ENCODE measurements at places on chromosomes 13 and 19.
A peak's percentile ranks its signal among the peaks of the same experiment; 100 is the strongest.

GRCh38 chr19:43444531-43445287, 20.7 kb downstream of the LYPD3 start:
- no peak for DNase-seq

DNA sequence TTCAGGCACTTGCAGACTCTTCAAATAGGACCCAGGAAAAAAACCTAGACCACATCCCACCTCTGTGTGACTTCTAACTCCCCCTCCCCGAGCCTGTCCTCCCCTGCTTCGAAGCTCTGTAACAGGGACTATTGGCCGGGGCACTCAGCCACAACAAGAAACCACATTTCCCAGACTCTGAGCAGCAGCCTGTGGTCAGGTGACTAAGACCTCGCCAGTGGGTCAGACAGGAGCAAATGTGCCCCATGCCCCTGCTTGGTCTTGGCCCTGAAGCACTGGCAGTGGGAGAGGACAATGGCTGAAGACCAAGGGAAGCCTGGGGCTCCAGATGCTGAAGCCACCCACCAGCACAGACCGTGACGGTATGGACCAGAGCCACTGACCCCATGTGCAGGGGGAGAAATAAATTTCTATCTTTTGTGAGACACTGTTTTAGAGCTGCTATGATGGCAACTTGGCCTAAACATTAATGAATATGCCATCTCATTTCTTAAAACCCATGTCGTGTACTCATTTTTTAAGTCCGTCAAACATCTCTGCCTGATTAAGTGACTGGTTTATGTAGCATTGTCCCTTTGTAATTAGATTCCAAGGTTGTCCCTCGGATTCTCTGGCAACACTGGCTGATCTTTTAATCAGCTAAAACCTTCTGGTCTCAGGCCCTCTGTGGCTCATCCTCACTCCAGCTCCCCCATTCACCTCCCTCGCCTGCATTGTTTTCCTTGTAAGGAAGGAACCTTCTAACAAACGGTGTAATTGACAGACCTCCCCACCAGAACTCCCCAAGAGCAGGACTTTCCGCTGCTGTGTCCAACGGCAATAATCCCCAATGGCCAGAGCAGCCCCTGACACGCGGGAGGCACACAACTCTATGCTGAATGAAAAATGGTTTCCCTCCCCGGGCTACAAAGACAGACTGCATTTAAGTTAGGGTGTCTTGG, 98.4 kb downstream of the STK24 start:
- peak; percentile 62 for DNase-seq

GRCh38 chr19:55670280-55671053, 4.6 kb upstream of the EPN1 start:
- DNase-seq: peak; percentile 49

DNA sequence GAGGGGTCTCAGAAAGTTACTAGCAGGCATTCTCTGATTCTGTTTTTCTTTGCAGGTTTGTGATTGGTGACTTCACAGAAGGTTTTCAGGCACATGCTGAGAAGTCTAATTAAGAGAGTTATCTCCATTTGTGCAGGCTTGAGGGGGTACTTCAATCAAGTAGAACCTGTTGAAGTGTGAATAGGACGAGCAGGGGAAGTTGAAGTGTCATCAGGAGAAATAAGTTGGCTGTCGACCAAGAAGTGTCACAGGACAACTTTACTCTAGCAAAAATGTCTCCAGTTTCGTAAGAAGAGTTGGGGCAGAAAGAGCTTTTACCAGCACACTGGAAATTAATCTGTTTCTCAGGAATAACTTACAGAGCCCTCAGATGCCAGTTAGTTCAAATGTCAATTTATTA, 576.5 kb upstream of the SLITRK5 start:
- DNase-seq: no peak

DNA sequence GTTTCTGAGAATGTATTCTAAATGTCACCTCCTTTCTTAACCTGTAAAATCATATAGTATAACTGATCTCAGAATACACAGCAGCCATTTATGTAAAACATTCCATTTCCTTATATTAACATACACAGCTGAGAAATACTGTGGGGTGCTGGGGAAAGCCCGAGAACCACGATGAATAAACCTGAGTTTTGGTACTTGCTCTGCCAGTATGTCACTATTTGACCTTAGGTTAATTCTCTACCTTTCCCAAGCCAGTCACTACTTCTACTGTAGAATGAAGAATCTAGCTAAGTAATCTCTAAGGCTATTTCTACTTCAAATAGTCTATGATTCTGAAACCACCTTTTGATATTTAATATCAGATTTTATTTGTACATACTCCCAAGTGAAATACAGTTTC, 173.7 kb downstream of the TBC1D4 start:
- no peak for DNase-seq

DNA sequence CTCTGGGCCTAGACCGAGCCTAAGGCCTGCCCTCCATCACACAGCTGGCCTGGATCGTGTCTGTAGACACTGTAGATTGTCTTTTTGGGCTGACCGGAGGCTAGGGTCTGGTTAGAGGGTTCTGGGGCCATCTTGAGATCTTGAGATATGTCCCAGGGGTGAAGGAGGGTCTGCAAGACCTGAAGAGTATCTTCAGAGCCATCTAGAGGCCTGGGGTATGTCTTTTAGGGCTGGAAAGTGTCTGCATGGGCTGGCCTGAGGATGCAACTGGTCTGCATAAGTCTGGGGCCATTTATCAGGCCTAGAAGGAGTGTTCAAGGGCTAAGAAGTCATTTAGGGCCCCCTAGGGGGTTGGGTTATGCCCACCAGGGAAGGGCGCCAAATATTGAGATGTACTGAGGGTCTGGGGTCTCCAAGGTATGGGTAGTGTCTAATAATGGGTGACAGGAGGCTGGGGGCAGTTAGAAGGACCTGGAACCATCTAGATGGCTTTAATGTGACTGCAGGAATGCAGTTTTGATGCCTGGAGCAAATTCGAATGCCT, 555 bp downstream of the SCAF1 start:
- DNase-seq: no peak

- DNase-seq: peak; percentile 42
Measured at GRCh38 chr19:44745341-44745831, 3.1 kb upstream of the BCL3 start.

- DNase-seq: no peak
Measured at GRCh38 chr13:23377983-23378632, 55.4 kb downstream of the SACS start.

DNA sequence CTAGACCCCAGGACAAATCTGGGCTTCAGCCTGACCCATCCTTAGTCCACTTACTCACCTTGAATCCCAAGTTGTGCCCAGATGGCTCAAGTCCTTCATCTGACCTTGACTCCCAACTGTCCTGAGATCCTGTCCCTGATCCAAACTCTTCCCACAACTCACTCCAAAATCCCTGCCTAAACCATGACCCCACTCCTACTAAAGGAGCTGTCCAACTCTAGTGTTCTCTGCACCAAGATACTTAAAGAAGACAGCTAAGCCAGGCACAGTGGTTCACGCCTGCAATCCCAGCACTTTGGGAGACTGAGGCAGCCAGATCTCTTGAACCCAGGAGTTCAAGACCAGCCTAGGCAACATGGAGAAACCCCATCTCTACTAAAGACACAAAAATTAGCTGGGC, 8.5 kb downstream of the POU2F2 start:
- DNase-seq: no peak

- DNase-seq: no peak
Measured at GRCh38 chr19:10219678-10220077, 11.5 kb downstream of the S1PR2 start.

GRCh38 chr19:44367024-44367423, 10.5 kb upstream of the ZNF112 start:
- peak; percentile 42 for DNase-seq

- DNase-seq: no peak
Measured at GRCh38 chr13:40101708-40102359, 446.4 kb downstream of the COG6 start.

- DNase-seq: no peak
Measured at GRCh38 chr13:111549464-111549863, 229.0 kb downstream of the TEX29 start.

GRCh38 chr19:31139871-31140505, 209.2 kb downstream of the TSHZ3 start:
- DNase-seq: no peak

GRCh38 chr13:69109891-69110525, 997.6 kb upstream of the ATXN8OS start:
- DNase-seq: no peak

DNA sequence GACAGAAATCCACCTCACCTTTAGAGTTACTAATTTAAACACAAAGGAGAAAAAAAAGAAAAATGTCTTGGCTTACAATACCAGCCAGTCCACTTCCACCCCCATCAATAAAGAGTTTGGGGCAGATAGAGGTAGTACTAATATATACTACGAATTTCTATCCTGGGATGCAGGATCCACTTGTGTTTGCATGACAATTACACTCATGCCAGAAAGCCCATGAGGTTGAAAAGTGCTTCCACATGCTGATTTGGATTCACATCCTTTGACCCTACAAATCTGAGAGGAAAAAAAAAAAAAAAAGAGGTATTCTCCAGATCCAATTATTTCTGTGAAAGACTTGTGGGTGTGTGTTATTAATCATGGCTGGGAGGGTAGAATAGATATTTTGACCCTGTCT, 335.2 kb downstream of the SLITRK1 start:
- DNase-seq: no peak

DNA sequence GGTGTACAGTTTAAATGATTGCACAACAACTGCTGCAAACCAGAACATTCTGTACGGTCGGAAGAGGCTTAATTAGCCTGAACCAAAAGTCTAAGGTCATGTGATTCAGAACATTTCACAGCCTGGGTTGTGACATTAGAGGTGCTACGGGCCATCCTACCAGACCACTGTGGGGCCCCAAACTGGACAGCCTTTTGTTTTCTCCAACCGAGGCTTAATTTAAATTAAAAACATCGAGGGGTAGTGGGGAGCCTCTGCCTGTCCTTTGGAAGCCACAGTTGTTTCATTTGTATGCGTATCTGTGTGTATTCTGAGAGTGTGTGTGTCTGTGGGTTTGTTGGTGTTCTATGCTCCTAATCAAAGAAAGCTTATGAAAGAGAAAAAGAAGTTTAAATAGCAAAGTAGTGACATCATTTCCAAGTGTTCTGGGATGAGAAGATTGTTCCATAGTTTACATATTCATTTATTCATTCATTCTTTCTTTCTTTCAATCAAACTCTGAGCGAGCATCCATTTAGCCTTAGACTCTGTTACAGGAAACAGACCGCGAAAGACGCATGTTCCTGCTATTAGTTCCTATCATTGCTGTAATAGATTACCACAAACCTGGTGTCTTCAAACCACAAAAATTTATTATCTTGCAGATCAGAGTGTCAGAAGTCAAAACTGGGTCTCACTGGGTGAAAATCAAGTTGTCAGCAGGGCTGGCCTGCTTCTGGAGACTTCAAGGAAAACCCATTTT, 444.8 kb downstream of the FOXO1 start:
- DNase-seq: no peak

GRCh38 chr19:12163826-12164225, 930 bp downstream of the ZNF136 start:
- DNase-seq: no peak

DNA sequence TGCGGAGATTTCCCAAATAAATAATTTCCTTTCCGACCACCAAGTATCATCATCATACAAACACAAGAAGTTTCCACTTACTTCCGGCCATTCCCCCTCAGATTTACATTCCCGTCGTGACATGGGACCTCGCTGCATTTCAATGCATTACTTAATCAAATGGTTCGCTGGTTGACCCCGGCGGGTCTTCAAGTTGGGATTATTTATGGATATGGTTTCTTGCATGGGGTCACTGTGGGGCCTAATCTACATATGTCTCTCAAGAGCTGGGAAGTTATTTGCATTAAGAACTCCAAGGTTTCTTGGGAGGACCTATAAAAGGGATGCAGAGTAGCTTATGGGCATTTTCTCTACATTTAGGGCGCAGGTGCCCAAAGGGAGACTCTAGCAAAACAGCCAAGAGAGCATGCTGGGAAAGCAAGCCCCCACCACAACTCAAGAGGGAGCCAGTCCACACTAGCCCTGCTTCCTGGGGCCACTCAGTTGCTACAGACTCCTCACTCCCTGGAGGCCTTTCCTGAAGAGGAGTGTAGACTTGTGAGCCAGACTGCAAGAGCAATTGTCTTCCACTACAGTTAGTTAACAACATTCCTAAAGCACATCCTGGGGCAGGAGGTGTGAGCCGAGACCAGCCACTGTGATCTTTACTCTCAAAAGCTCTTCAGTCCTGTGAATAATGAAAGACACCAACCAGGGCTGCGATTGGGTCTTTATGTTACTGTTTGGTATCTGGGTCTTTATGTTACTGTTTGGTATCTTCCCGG, 125.3 kb downstream of the KATNAL1 start:
- DNase-seq: no peak

GRCh38 chr13:37113534-37113933, 8.1 kb upstream of the CSNK1A1L start:
- no peak for DNase-seq

- peak; percentile 5 for DNase-seq
Measured at GRCh38 chr13:113598481-113598880, 13.9 kb downstream of the TFDP1 start.
